ENCODE measurements at places on chromosomes 13 and 19.

DNA sequence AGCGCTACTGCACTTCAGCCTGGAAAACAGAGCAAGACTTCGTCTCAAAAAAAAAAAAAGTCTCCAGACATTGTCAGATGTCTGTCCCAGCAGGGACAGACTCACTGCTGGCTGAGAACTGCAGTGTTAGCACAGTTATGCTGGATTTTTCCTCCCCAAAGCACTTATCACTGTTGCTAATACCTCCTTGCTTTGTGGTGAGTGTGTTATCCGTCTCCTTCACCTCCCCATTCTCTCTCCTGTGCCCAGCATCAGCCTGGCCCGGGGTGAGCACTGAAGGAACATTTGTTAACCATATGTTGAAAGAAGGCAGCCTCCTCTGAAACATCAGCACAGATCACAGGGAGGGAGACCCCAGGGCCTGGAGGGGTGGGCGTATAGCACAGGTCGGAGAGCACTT is 11.3 kb downstream of the MYO9B start:
- DNase-seq: no peak

DNA sequence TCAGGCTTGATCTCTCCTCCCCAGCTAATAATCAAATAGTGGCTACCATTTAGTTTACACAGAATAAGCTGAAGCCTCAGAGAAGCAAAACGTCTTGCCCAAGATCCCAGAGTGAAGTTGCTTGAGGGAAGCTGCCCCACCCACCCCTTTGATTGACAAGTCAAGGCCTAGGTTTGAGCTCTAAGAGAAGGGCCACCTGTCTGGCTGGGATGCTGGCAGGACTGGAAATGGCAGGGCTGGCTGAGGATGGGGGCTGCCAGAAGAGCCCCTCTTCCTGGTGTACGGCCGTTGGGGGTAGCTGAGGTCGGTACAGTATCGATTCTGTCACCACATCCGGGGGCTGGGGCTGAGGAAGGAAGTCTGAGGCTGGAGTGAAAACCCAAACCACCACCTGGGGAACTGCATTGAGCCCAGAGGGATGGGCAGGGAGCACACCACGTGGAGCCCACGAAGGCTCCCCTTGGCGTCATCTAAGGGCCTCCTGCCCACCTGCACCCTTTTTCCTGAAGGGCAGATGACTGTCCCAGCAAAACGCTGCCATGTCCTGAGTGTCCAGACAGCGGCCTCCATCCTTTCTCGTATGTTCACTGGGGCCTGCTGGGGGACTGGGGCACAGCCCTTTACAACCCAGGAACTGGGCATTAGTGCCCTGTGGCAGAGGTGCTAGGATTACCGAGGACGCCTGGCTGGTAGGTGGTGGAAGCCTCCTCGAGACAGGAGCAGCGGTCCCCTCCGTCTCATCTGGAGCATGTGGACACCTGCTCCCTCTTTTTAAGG is 1.4 kb upstream of the PRKD2 start:
- DNase-seq: no peak

DNA sequence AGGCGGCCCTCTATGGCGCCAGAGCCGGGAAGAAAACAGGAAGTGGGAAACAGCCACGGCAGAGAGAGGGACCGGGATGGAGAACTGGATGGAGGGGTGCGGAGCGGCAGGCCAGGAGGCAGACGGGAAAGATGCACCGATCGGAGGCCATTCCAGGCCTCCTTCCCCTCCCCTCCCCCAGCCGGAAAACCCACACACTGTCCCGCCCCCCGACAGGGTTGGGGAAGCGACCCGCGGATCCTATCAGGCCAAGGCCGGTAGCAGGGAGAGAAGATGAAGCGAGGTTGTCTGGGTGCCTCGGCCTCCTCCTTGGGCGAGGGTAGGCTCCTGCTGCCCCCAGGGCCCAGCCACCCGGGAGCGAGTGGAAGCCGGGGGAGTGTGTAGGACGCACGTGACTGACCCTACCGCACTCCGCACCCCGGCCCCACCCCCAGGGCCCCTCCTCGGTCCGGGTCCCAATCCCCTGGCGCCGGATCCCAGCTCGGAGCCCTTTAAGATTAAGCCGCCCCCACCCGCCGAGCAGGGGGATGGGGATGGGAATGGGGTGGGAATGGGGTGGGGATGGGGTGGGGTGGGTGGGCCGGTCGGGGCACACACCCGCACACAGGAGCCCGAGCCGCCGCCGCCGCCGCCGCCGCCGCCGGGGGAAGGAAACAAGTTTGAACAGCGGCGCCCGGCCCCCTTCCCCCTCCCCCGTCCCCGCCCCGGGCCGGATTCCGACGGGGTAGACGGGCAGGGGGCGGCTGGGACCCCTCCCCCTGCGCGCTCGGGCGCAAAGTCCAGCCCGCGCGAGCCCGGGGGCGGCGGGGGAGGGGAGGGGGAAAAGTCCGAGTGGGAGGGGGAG is 1.5 kb downstream of the ERF start:
- DNase-seq: no peak

DNA sequence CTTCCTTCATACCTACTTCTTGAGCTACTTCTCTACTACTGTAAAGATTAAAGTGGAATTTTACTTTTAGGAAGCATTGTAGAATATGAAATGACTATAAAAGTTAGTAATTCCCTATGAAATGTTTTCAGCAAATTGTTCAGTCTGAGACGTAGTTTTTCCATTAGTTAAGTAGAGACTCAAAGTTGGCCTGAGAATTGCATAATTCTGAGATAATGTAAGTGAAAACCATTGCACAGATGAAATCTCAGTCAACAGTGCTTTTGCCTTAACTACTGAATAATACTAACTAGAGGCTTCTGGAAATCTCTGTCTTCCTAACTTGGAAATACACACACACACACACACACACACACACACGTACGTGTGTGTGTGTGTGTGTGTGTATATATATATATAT is 125.9 kb downstream of the FGF14 start:
- no peak for DNase-seq

DNA sequence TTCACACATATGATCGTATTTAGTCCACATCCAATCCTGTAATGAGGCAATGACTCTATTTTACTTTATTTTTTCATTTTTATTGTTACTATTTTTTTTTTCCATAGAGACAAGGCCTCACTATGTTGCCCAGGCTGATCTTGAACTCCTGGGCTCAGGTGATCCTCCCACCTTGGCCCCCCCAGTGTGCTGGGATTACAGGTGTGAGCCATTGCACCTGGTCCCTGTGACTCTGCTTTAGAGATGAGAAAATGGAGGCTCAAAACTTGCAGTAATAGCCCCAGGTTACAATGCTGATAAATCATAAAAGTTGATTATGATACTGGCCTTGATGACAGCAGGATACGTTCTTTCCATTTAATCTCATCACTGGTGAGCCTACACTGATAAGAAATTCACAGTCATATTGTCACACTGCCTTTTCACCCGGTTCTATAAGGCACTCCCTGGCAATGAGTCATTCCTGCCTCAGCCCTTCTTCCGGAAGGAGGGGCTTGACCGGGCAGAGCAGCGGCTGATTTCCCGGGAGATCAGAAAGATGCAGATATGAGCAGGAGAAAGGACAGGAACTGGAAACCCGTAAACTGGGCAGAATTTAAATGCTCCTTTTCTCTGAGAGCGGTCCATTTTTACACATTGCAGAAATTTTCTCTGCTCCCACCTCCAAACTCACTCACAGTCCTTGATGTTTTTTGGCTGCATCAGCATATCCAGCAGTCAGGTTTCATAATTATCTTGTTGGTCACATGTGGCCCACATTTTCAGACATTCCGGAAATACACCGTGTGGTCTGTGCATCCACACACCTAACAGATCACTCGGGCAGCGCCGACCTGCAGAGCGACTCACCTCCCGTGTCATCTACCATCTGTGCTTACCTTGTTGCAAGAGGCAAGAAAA is 616.4 kb downstream of the EFNB2 start:
- DNase-seq: no peak

GRCh38 chr13:79861731-79862130 is 380.8 kb downstream of the NDFIP2 start:
- no peak for DNase-seq

DNA sequence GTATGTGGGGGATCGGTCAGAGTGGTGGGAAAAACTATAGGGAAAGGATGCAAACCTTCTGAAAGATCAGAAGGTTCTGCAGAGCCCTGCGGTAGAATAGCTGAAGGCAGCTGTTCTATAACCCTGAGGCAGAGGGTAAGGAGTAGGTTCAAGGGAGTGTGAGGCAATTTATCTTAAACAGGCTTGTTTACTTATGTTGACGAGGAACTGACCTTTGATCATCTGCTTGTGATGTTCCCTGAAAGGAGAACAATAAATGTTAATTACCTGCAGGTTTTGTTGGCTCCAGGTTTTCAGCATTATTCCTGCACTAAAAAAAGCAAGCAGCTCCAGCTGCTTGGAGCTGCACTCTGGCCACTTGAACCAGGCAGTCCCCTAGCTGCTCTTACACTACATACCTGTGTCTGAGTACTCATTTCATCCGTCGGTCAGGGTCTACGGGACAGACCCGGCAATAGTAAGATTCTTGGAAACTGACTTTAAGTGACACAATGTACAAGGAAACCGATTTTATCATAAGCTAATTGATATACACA is 202.1 kb downstream of the TBC1D4 start:
- no peak for DNase-seq

DNA sequence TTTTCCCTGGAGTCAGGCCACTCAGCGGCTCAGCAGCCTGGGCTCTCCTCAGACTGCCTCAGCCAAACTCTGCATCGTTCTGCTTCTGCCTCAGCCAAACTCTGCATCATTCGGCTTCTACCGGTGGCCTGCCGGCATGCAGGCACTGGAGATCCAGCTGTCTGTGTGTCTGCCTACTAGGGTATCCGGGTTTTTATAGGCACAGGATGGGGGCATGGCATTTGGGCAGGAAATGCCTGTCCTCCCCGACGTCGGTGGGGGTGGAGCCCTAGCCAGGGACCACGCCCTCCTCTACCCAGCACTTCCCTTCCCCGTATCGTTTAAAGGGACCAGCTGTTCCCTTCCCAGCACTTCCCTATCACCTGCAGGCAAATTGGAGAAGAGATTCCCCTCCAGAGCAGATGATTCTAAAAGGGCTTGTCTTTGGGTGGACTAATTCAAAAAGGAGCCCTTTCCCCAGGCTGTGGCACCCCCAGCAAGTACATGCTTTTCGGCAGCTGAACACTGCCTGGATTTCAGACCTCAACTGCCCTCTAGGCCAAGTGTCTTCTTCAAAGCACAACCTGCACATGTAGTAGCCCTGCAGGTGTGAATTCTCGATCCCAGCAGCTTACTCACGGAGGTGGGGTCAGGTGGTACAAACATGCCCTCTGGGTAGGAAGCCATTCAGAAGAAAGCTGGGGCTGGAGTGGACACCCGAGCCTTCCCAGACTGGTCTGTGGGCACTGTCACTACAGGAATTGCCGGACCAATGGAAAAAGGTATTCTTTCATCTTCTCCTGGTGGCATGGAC is 25.4 kb upstream of the GPR12 start:
- DNase-seq: no peak

DNA sequence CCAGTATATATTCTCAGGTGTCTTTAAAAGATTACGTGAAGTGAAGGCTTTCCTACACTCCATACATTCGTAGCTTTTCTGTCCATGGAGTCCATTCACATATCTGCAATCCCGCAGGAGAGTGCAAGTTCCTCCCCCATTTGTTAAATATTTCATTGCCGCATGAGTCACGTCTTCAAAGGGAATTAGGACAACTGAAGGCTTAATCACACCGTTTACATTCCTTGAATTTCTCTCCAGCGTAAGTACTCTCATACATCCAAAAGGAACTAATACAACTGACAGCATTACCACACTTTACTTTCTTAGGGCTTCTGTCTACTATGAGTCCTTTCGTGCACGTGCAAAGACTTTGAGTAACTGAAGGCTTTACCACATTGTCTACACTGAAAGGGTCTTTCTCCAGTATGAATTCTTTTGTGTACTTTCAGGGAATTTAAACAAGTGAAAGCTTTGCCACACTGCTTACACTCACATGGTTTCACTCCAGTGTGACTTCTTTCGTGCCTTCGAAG is 29.0 kb upstream of the ZNF564 start:
- DNase-seq: no peak

DNA sequence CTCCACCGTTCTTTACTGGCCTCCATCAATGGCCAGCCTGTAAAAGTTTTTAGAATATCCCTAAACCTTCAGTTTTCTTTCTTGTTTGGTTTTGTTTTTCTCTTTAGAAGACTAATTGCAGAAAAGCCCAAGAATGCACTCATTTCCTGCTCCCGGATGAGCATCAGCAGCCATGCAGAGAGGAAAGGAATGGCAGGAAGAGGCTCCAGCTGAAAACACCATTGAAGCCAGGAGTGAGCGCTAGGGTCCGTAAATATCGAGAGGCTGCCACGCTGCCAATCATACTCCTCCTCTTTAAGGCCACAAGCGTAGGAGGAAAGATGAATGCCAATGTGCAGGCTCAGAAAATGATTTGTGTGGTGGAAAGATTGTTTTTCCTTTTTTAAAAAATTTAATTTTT is 57.4 kb upstream of the UBE2L5 start:
- DNase-seq: no peak

GRCh38 chr19:43809762-43810696 is 7.8 kb upstream of the LYPD5 start:
- no peak for DNase-seq

- no peak for DNase-seq
Measured at GRCh38 chr13:34619326-34619725, 322.7 kb upstream of the NBEA start.

DNA sequence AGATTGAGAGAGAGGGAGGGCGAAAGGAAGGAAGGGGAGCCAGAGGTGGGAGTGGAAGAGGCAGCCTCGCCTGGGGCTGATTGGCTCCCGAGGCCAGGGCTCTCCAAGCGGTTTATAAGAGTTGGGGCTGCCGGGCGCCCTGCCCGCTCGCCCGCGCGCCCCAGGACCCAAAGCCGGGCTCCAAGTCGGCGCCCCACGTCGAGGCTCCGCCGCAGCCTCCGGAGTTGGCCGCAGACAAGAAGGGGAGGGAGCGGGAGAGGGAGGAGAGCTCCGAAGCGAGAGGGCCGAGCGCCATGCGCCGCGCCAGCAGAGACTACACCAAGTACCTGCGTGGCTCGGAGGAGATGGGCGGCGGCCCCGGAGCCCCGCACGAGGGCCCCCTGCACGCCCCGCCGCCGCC is at the start of gene TNFSF11:
TSS of gene TNFSF11 (plus strand) at position 142 of the 400 bp plus-strand sequence. CDS start at position 294, 152 bp downstream.
- no peak for DNase-seq

- no peak for DNase-seq
Measured at GRCh38 chr13:33263976-33264619, 21.5 kb downstream of the STARD13 start.

DNA sequence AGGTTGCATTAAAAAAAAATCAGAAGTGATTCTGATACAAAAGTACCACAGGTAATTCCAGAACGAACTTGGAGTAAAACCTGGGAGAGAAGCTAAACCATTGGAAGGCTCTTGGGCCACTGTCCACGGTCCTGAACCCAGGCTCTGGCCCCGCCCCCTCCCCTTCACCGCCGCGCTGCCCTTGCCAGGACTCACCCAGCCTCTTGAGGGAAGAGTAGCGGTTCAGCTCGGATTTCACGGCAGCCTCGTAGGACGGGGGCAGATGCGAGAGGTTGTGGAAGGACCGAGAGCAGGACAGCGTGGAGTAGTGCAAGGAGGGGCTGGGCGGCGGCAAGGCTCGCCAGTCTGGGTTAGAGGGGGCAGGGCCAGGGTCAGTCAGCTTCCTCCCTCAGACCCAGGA is 5.7 kb downstream of the SHISA7 start:
- DNase-seq: no peak

Measured in LNCaP clone FGC (cell line).